ENCODE measurements at places on chromosomes 7 and 10.

- DNase-seq = no peak
These were observed 528.9 kb downstream of the HTR7 start for GRCh38 chr10:90328896-90329295.

- DNase-seq = no peak
These were observed 511.0 kb downstream of the XPNPEP1 start for GRCh38 chr10:109412353-109412752.

- DNase-seq = no peak
These were observed 123.3 kb upstream of the CDK1 start for GRCh38 chr10:60654813-60655464.

- DNase-seq = no peak
These were observed 23.9 kb downstream of the MACC1 start for GRCh38 chr7:20193242-20193777.

DNA sequence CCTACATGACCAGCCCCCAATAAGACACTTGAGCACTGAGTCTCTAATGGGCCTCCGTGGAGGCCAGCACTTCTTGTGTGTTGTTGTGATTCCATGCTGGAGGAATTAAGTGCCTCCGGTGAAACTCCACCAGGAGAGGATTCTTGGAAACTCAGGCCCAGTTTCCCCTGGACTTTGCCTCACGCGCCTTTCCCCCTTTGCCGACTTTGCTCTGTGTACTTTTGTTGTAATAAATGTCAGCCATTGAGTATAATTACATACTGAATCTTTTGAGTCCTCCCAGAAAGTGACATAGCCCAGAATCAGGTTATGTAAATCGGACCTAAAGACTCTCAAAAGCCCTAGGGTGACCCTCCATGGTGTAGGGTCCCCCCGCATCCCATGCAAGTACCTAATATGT lies 82.4 kb downstream of the DLG5 start:
- DNase-seq = no peak

- DNase-seq = no peak
These were observed 110.6 kb downstream of the BTRC start for GRCh38 chr10:101464599-101464998.

- no peak for DNase-seq
These were observed 27.0 kb downstream of the HSPA12A start for GRCh38 chr10:116715341-116715740.

- DNase-seq = peak; percentile 60
These were observed 496 bp downstream of the BRI3 start for GRCh38 chr7:98281757-98282606.

DNA sequence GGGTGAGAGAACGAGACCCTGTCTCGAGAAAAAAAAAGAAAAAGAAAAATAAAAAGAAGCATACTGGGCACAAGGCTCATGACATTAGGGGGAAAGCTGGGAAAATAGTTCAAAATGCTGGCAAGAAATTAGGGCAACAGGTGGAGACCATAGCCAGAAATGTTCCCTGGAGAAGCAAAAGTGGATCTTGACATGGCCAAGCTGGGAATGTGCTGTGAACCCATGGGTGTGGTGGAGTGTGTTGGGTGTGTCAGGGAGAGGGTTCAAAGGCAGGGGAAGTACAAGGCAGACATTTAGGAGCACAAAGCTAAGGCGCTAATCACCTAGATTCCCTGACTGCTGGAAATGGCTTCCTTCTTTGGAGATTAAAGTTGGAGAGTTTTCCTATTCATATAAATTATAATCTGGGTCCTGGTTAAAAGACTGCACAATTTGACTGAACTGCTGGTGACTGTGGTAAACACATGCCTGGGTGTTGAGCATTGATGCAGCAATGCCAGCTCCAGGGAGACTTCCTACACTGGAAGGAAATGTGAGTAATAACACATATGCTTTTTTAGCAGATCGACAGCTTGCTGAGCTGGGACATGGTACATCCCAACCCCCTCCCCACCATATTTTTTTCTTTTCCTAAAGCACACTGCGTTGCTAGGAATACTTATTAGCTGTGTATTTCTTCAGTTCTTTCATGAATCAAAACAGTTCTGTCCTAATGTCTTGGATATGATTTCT lies 70.1 kb upstream of the ARHGAP21 start:
- no peak for DNase-seq

DNA sequence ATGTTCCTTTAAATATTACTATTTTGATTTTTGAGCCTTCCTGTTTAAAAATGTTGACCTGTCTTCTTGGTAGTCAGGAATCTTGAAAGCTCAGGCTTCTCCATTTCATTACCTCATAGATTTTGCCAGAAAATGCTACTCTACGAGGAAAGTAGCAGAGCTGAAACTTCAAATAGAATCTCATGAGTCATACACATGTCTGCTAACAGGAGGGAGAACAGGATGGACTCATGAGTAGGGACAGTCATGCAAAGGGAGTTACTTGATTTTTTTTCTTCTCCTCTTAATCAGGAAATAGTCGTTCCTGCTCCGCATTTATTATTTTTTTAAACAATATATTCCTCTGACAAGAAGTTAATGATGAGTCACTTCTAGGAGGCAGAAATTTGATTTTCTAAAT lies 37.0 kb upstream of the MINDY3 start:
- DNase-seq = no peak

DNA sequence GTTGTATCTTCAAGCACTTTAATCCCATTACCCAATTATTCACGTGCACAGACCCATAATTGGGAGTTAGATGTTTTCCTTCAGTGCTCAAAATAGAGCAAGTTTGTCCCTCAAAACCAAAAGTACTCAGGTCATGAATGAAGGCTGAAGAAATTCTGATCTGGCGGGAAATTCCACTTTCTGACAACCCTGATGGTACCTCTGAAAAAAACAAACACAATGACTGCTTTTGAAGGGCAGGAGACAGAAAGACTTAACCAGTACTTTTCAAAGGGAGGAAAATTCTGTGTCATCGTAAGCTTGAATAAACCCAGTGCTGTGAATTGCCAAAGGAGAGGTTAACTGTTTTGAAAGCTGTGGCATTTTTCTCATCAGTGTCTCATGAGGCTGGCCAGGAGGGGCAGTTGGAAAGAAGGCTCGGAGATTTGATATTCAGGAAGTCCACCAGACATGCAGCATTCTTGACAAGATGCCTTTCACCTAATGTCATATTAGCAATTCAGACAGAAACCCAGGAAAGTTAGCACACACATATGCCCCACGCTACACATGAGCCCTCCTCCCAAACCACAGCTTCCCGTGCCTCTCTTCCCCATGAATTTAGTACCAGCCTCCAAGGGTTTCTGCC lies 347.0 kb downstream of the KCNMA1 start:
- DNase-seq = no peak

GRCh38 chr7:79668292-79668691 lies 214.8 kb upstream of the MAGI2 start:
- no peak for DNase-seq

DNA sequence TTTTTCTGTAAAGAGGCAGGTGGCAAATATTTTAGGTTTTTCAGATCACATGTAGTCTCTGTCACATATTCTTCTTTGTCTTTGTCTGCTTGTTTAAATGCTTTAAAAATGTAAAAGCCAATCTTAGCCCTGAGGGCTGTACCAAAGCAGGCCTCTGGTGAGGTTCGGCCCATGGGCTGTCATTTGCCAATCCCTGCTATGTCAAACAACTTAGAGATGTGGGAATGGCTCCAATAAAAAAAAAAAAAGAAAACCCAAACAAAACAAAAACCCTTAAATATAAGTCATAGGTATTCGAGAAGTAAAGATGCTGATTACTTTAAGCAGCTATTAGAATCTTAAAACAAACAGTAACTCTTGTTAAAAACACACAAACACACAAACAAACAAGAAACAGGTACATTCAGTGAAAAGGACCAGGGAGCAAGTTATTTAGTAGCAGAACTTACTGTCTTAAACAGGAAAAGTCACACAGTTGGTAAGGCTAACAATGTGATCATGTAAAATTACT lies 61.4 kb upstream of the NAMPT start:
- DNase-seq = no peak

DNA sequence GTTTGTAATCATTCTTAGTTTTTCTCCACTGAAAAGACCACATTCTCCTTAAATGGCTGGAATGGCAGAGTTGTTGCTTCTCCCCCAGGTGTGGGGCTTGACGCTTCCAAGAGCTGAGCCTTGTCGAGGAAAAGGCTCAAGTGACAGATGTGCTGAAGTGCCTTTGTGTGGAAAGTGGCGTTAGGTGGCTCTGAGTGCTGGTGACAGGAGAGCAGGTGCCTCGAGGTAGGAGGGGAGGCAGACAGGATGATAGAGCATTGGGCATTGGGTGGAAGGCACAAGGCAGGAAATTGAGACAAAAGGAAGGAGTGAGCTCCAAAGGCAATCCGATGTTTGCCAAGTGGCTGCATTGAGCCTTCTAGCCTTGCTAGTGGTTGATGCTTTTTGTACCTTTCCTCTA lies 6.7 kb downstream of the KIAA1217 start:
- DNase-seq = no peak

GRCh38 chr7:115676080-115676479 lies 354.5 kb downstream of the TFEC start:
- DNase-seq = no peak

DNA sequence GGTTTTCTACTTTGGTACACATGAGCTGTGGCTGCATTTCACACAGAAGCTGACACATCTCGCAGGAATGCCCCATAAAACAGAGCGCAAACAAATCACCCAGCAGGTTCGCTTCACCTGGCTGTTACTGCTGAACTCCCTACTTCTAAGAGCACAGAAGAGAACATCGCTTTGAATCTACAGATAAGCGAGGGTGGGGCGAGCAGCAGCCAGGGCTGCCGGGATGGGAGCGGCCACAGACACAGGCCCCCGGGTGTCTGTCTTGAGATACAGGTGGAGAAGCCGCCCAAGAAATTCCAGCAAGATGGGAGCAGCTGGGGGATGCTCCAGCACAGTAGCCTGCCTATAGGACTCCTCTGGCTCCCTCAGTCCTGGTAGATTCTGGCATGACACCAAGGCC lies 27.4 kb downstream of the OGDHL start:
- DNase-seq = no peak

DNA sequence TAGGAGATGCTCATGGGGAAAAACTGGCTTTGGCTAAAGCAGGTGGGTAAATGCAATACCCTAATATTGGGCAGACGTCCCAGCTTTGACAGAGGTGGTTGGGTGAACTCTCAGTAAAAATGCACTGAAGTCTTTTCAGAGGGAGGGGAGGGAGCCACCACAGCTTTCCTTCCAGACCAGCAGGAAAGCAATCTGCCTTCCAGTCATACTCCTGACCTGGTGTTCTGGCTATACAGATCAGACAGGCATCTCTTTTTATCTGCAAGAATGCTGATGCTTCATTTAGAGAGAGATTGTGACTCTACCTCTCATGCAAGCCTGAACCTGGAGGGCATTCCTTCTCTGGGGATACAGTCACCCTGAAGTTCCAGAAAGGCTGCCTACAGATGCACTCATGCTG lies 52.6 kb upstream of the ICA1 start:
- DNase-seq = no peak

- no peak for DNase-seq
These were observed 462.8 kb downstream of the GALNT17 start for GRCh38 chr7:71594736-71595135.

DNA sequence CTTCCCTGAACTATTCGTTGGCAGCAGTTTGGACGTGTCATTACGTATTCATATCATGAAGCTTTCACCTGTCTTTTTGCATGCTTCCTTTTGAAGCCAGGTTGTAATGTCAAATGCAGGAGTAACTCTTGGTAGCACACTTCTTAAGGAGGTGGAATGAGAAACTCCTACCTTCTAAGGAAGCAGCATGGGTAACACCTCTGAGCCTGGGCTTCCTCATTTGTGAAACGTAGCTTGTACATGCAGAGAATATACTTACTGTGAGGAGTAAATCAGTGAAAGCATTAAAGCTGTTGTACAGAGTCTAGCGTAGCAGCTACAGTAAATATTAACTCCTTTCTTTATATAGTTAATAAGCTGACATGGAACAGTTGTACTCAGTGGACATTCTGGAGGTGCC lies 21.1 kb downstream of the CUL1 start:
- DNase-seq = no peak

GRCh38 chr10:34835908-34836508 lies 20.9 kb upstream of the PARD3 start:
- DNase-seq = no peak

DNA sequence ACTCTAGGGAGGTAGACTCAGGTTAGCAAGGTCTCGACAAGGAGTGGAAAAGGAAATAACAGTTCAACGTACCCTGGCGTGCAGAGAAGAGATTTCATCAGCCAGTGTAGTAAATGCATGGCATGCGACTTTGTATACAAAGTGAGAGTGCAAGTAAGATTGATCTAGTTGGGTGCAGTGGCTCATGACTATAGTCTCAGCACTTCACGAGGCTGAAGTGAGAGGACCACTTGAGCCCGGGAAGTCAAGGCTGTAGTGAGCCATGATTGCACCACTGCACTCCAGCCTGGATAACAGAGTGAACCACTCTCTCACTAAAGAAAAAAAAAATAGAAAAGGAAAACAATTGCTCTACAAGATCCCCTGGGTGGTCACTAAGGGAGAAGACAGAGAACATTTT lies 528.6 kb downstream of the SORCS1 start:
- DNase-seq = no peak

- DNase-seq = no peak
These were observed 71.1 kb downstream of the STK17A start for GRCh38 chr7:43653891-43654504.

Data from body of pancreas (tissue), 4 donors.